ENCODE measurements at places on chromosomes 4 and X.

DNA sequence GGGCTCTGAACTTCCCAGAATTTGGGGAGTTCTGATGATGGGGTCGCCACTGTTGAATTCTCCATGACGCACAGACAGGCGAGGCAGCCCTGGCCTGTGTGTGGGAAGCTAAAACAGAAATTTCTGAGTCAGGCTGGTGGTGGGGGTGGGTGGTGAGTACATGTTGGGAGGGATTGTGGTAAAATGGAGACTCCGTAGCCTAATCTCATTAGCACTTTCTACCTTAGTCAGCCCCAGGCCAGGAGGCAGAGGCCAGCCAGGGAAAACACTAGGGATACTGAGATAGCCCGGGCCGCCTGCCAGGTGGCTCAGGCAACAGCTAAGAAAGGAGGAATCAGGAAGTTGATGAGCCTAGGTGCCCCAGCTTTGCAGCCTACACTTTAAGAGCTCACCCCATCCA is 39.3 kb upstream of the NHSL2 start:
- DNase-seq = no peak

GRCh38 chr4:77501851-77502250 is 103.8 kb upstream of the CXCL13 start:
- DNase-seq = no peak

- DNase-seq = peak; percentile 66
These were observed 15.0 kb downstream of the GAB3 start for GRCh38 chrX:154735695-154736393.

DNA sequence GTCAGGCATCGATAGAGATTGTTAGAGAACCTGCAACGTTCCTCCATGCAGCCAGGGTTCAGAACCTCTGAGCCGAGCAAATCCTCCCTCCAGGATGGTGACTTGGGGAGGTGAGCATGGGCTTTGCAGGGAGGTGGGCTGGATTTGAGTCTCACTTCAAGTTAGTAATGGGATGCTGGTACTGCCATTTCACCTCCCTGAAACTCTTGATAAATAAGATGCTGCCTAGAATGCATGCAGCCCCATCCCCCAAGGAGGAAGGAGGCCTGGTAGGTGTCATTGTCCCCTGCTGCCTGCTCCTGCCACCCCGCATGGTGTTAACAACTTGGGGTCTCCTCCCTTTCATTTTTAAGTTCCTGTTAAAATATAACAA is 35.7 kb upstream of the SLC2A9 start:
- DNase-seq = no peak

DNA sequence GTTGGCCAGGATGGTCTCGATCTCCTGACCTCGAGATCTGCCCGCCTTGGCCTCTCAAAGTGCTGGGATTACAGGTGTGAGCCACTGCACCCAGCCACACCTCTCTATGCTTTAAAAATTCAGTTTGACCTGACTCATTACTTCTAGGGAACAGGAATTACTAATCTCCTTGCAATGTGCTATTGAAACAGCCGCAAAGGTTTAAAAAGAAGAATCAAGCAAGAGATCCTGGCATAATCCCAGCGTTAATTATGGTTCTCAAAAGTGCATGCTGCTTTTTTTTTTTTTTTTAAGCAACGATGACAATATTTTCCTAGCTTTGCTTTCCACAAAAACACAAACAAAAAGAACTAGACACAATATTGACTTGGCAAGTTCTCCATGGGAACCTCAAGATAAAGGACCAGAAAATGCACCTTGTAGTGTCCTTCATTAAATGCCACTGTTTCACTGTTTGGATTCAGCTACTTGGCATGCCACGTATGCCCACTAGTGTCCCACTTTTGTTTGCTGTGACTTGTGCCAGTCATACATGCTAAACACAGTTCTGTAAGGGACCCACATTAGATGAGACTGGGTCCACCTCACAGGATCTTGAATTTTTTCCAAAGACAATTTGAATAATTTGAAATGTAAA is 112.6 kb upstream of the PPARGC1A start:
- no peak for DNase-seq

DNA sequence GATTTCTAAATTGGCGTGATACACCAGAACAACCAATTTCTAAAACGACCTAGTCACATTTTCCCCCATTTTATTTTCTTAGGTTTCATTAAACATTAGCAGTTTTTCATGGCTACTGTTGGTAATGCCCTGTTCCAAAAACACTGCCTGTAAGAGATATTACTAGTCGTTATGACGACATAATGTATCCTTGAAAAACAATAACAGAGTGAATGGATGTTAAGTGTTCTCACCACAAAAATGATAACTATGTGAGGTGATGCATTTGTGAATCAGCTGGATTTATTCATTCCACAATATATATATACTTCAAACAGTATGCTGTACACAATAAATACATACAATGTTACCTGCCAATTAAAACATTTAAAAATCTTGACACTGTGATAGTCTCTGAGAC is 1147.6 kb upstream of the PCDH10 start:
- no peak for DNase-seq

Measured in right hindlimb (tissue), 1 donor.